ENCODE measurements at places on chromosomes 2 and 18. TPM values are rescaled to one million over a fixed set of nuclear protein-coding genes. Genes with fewer than 3 reads are reported as not detected.

- no peak overlapping the region for H3K27ac ChIP-seq
- no peaks in the 10 kb centered on the region for H3K27me3 ChIP-seq
- DNase-seq: peak; percentile 2
- no peaks in the 10 kb centered on the region for H3K4me1 ChIP-seq
- H3K36me3 ChIP-seq: no peaks in the 10 kb centered on the region
These were observed 1012.4 kb upstream of the GYPC start for GRCh38 chr2:125643585-125643984.

PDE11A gene
- 0.27 TPM for polyA plus RNA-seq

GRCh38 chr18:61765097-61765496 is 127.7 kb downstream of the RNF152 start:
- no peaks in the 10 kb centered on the region for H3K4me1 ChIP-seq
- no peaks in the 10 kb centered on the region for H3K36me3 ChIP-seq
- no peak overlapping the region for H3K27ac ChIP-seq
- H3K4me3 ChIP-seq: no peak overlapping the region
- H3K27me3 ChIP-seq: no peaks in the 10 kb centered on the region

SPDYA gene
- not detected for polyA plus RNA-seq

GRCh38 chr2:36800381-36800780 is 103.9 kb downstream of the VIT start:
- no peak for DNase-seq
- H3K4me1 ChIP-seq: no peaks in the 10 kb centered on the region
- H3K27ac ChIP-seq: no peak overlapping the region
- H3K27me3 ChIP-seq: no peaks in the 10 kb centered on the region
- no peak overlapping the region for H3K4me3 ChIP-seq

DNA sequence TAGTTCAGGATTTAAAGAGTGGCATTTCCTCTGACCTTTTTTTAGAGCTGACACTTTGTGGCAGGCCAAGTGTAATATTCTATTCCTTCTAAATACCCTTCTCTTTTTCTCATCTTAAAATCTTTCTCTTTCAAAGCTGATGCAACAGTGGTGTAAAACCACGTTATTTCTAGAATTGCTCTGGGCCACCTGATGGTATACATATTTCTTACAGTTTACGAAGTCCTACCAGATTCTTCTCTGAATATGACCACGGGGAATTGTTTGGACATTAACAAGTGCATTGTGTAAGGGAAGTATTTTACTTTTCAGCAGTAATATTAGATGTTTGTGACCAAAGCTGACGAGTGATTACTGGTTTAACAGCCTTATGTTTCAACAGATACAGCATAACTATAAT is 109.9 kb downstream of the PTPRM start:
- H3K27ac ChIP-seq: no peak overlapping the region
- no peaks in the 10 kb centered on the region for H3K4me1 ChIP-seq
- no peaks in the 10 kb centered on the region for H3K36me3 ChIP-seq
- DNase-seq: no peak

GRCh38 chr18:79429785-79430281 is 34.1 kb downstream of the NFATC1 start:
- H3K4me1 ChIP-seq: no peaks in the 10 kb centered on the region
- H3K27me3 ChIP-seq: no peaks in the 10 kb centered on the region
- H3K4me3 ChIP-seq: no peak overlapping the region
- H3K27ac ChIP-seq: no peak overlapping the region

DNA sequence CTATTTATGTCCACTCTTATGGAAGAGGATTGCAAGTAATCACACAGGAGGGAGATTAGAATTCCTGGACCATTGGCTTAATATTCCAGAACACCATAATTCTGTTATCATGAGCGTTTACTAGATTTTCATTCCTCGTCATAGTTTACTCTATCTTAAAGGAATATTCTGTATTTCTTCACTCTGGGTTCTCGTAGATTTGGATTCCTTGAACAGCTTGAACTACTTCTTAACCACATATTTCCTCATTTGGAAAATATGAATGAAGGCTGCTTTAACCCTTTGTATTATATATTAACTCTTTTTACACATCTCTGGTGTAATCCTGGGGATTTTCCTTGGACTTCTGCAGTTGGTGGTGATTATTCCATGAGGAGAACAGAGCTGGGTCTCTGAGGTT is 46.3 kb upstream of the CCBE1 start:
- no peak for DNase-seq
- H3K36me3 ChIP-seq: no peaks in the 10 kb centered on the region
- H3K4me3 ChIP-seq: no peak overlapping the region

DNA sequence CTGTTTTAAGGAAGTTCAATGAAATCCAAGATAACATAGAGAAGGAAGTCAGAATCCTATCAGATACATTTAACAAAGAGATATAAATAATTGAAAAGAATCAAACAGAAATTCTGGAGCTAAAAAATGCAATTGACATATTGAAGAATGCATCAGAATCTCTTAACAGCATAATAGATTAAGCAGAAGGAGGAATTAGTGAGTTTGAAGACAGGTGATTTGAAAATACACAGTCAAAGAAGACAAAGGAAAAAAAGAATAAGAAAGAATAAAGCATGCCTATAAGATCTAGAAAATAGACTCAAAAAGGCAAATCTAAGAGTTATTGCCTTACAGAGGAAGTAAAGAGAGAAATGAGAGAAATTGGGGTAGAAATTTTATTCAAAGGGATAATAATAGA is 204.1 kb downstream of the SS18 start:
- no peak overlapping the region for H3K27ac ChIP-seq
- no peak for DNase-seq
- H3K36me3 ChIP-seq: no peaks in the 10 kb centered on the region
- no peak overlapping the region for H3K4me3 ChIP-seq

DNA sequence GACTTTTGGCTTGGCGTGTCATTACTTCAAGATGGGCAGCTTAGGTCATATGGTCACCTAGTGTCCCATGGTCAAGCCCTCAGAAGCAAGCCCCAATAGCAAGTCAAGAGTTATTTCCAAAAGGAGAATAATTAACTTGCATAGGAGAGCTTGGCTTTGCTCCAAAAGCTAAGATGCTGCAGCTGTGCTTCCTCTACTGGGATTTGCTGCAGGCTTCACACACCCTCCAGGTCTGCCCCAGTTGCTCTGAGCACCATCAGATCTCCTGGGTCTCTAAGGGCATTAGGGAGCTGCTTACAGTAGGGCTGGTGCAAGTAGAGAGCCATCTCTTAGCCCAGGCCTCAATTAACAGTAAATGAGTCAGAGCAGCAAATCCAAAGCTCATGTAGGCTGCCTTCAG is 46.6 kb downstream of the THUMPD2 start:
- no peak for DNase-seq
- no peak overlapping the region for H3K27ac ChIP-seq
- no peak overlapping the region for H3K4me3 ChIP-seq
- no peaks in the 10 kb centered on the region for H3K4me1 ChIP-seq
- no peaks in the 10 kb centered on the region for H3K27me3 ChIP-seq
- H3K36me3 ChIP-seq: peaks cover 7% of the 10 kb centered on the region

GRCh38 chr2:70861777-70862625 is 26.4 kb upstream of the CD207 start:
- no peaks in the 10 kb centered on the region for H3K4me1 ChIP-seq
- DNase-seq: peak; percentile 80
- H3K27me3 ChIP-seq: peaks cover 47% of the 10 kb centered on the region
- H3K4me3 ChIP-seq: no peak overlapping the region

DNA sequence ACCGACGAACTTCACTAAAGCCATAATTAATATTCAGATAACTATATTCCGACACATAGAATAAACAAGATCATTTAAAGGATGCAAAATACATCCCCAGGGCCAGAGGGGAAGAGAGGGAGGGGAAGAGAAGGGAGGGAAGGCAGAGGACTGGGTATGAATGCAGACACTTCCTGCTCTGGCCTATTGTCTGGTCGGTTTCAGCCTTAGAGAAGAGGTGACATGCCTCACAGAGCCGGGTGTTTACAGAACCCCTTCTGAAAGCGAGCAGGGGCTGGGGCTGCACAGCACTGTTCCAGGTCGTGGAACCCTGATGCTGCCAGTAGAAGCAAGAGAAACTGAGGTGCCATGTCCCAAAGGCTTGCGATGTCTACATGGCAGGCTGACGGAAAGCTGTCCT is 31.0 kb downstream of the CELF4 start:
- H3K4me1 ChIP-seq: no peaks in the 10 kb centered on the region
- no peak overlapping the region for H3K4me3 ChIP-seq
- H3K27ac ChIP-seq: no peak overlapping the region
- H3K36me3 ChIP-seq: no peaks in the 10 kb centered on the region

DNA sequence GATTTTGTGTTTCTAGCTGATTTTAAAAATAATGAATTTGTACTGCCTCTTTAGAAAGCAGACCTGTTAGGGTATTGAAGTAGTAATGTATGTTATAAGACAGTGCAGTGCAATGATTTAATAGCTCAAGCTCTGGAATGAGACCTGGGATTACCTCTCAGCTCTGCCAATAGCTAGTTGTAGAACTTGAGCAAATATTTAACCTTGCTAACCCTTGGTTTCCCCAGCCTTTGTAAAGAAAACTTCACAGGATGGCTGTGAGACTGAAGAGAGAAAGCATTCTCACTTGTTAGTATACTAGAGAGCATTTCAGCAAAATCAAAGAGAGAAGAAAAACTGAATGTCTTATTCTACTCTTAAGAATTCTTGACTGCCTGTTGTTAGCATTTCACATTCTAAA is 293.9 kb downstream of the KIAA1328 start:
- H3K36me3 ChIP-seq: no peaks in the 10 kb centered on the region
- H3K4me3 ChIP-seq: no peak overlapping the region
- no peaks in the 10 kb centered on the region for H3K4me1 ChIP-seq
- H3K27me3 ChIP-seq: no peaks in the 10 kb centered on the region
- DNase-seq: no peak

DNA sequence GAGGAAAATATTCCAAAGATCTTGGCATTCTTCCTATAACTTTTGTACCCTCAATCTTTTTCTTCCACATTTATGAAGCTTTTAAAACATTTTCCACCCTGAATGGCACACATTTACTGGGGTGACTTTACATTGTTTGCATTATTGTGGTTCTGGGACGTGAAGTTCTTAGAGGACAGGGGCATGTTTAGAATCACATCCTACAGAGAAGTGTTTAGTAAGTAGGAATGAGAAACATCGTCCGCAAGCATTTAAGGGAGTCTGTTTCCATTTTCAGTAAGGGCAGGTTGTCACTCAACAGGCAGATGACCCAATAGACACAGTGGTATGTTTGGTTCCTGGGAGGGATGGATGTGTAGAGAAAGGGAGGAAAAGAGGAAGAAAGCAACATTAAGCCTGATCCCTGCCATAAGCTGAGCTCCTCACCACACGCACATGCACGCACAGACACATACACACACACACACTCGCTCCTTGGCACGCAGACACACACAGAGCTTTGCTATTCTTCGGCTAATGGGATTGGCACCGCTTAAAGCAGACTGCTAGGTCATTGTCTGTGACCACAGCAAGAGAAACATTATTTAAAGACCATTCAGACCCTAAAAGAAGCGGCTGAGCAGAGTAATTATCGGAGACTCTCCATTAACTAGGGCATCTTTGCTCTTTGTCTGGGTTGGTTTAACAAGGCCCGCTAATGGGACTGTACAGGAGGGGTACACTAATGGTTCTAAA is 14.2 kb upstream of the PLEKHM3 start:
- no peak overlapping the region for H3K27ac ChIP-seq
- DNase-seq: no peak
- no peaks in the 10 kb centered on the region for H3K36me3 ChIP-seq
- H3K4me1 ChIP-seq: no peaks in the 10 kb centered on the region

DNA sequence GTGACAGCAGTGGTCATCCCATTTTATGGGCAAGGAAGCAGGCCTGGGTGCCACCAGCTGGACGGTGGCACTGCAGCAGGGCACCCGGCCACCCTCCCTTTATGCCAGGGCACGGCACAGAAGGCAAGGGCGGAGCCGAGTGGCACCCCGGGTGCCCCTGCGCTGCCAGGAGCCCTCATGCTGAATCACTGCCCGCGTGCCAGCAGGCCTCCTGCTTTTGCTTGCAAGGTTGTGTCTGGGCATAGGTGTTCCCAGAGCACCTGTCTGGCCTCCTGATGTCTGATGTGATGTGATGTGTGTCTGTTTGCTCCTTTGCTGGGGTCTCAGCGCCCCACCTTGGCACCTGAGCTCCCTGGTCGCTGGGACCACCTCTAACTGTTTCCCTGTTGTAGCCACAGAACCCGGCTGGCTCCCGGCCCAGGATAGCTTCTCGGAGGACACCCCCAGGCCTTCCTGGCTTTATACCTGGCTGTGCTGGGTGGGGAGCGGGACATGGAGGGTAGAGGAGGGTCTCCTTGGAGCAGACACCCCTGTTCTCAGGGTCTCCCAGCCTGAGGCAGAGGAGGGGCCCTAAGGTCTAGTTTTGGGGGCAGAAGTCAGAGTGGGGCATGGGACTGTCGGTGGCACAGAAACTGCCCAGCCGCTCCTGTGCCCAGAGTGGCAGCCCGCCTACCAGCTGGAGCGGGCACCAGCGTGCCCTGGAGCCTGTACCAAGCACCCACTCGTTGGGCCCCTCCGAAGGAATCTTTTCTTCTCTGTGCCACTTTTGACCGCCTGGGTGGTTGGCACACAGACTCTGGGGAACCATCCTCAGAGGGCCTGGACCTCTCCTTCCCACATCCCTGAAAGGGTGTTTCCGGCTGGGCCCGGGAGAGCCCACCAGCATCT is 3.6 kb downstream of the GPC1 start:
- no peak for DNase-seq
- peaks cover 2% of the 10 kb centered on the region for H3K4me1 ChIP-seq
- no peak overlapping the region for H3K4me3 ChIP-seq
- H3K36me3 ChIP-seq: no peaks in the 10 kb centered on the region
- no peak overlapping the region for H3K27ac ChIP-seq
- H3K27me3 ChIP-seq: peaks cover 7% of the 10 kb centered on the region

Measured in small intestine (tissue), 16 donors.